ENCODE measurements at places on chromosomes 12 and 14.

DNA sequence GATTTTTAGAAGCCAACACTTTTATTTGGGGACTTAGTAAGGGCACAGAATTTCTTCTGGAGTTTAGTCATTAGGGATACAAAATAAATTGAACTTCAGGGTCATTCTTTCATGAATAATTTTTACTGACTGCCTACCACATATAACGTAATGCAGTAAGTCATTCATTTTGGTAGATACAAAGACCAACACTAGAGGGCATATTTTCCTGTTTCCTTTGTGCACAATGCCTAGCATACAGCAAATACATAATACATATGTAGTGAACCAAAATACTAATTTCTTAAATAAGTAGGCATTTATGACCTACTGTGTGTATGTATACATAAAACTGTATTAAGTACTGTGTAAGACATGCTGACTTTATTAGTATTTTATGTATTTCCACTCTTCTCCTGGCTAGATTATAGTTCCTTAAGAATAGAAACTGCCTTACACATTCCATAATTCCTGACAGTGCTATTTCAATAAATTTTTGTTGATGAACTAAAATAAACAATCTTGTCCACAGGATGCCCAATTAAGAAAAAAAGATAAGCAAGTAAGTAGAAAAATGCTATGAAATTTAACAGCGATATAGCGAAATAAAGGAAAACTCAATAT lies 47.9 kb downstream of the PPP1R12A start:
- DNase-seq = no peak

- no peak for DNase-seq
Observed at GRCh38 chr12:75756111-75756510, 244.7 kb upstream of the KRR1 start.

DNA sequence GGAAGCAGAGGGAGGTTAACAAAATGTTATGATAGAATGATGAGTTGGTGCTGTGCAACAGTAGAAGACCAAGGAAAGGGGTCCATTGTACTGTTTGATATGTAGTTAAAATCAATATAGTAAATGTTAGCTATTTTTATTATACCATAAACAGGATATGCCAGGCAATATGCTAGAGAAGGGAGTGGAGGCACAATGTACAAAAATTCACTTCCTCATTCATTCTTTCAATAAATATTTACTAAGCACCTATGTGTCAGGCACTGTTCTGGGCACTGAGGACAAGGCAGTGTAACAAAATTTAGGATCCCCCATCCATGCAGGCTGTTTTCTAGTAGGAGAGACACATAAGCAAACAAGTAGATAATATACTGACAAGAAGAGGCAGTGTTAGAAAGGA lies 25.0 kb downstream of the FGD6 start:
- DNase-seq = no peak

- no peak for DNase-seq
Observed at GRCh38 chr14:65179918-65180724, 77.8 kb upstream of the MAX start.

GRCh38 chr12:57118711-57119271 lies 7.6 kb upstream of the STAT6 start:
- DNase-seq = no peak
